ENCODE measurements at places on chromosomes 12 and 14. TPM values are rescaled to one million over a fixed set of nuclear protein-coding genes. Genes with fewer than 3 reads are reported as not detected.

The WASHC4 gene
- total RNA-seq: 67.1 TPM

The RDH11 gene
- 147 TPM for total RNA-seq

The TEAD4 gene
- not detected for total RNA-seq

The TCL1B gene
- not detected for total RNA-seq

The RERGL gene
- not detected for total RNA-seq

The SPRYD3 gene
- total RNA-seq: 17.4 TPM

The TAS2R13 gene
- total RNA-seq: 8.9 TPM

The RASAL1 gene
- total RNA-seq: 3.4 TPM

The RND1 gene
- 0.60 TPM for total RNA-seq

The ULK1 gene
- total RNA-seq: 6.9 TPM

GRCh38 chr12:53973236-53974042, 513 bp downstream of the HOXC11 start:
- no peak for DNase-seq

DNA sequence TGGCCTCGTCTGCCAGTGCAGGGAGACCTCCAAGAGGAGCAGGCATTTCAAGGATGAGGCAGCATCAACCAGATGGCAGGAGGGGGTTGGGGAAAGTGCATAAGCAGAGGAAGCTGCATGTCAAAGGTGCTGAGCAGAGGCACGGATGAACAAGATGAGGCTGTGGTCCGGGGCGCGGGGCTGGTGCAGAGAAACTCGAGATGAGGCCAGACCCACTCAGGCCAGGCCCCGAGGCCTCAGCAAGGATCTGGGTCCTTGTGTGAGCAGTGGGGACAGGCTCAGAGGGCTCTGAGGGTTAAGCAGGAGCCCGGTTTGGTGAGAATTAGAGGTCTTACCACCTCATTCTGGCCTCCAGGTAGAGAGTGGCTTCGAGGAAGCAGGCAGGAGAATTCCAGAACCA, 98.8 kb downstream of the DICER1 start:
- DNase-seq: no peak

GRCh38 chr14:54606631-54607133, 39.8 kb downstream of the SAMD4A start:
- DNase-seq: no peak

- no peak for DNase-seq
These were observed 60.8 kb downstream of the RASSF3 start for GRCh38 chr12:64670919-64671639.

- peak; percentile 75 for DNase-seq
These were observed 41.3 kb upstream of the C12orf71 start for GRCh38 chr12:27123642-27124041.

DNA sequence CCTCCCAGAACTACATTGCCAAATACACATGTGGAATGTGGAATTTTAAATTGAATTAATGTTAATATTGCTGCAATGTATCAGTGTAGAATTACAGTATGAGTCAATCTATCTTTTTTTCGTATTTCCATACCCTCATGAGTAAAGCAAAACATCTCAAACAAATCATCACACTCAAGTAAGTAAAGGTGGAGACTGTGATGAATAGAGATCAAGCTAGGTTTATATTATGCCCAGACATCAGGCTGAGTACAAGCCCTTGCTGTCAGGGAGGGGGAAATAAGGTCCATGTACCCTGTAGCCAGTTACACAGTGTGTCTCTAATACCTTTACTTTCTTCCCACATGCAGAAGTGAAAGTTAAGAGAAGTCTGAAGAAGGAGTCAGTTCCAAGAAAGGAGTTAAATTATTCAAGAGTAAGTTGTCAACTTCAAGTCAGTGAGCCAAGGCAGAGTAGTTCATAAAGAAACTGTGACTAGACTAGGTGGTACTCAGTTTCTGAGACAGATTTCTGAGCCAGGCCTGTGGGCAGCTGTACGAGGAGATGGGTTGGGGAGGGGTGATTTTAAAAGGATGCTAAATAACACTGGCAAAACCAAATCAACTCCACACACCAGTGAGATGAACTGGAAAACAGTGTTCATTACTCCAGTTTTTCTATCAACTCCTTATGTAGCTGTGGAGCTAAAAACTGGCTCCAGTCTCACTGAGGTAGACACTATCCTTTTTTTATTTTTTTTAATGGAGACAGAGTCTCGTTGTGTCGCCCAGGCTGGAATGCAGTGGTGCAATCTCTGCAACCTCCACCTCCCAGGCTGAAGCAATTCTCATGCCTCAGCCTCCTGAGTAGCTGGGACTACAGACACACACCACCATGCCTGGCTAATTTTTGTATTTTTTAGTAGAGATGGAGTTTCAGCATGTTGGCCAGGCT, 23.8 kb upstream of the STK38L start:
- DNase-seq: no peak

DNA sequence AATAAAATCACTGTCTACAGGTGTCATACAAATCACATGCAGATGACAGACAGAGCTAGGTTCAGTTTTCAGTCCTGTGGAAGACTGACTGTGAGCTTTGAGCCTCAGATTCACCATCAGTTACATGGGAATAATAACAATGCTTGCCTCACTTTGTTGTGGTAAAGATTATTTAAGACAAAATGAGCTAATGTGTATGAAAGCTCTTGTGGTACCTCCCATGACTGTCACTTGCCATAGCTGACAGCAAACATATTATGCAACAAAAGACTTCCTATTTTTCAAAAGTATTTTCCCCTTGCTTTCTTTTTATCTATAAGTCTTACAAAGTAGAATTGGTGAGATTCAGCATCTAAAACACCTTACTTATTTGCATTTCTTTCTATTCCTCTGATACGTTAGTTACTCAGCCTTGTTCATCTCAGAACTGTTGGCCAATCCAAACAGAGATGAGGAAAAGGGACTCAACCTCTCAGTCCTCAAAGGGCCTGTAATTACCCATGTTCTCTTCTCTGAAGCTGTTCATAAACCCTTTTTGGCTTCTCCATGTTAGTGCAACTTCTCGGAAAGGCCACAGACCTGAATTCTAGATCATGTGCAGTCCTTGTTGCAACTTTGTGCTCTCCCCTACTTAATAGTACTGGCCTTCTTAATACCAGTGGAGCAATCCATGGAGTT, 8.8 kb upstream of the DDHD1 start:
- DNase-seq: no peak

GRCh38 chr14:88209273-88209672, 113.8 kb downstream of the KCNK10 start:
- DNase-seq: peak; percentile 65

GRCh38 chr12:102059343-102059742, 2.4 kb downstream of the WASHC3 start:
- DNase-seq: no peak

DNA sequence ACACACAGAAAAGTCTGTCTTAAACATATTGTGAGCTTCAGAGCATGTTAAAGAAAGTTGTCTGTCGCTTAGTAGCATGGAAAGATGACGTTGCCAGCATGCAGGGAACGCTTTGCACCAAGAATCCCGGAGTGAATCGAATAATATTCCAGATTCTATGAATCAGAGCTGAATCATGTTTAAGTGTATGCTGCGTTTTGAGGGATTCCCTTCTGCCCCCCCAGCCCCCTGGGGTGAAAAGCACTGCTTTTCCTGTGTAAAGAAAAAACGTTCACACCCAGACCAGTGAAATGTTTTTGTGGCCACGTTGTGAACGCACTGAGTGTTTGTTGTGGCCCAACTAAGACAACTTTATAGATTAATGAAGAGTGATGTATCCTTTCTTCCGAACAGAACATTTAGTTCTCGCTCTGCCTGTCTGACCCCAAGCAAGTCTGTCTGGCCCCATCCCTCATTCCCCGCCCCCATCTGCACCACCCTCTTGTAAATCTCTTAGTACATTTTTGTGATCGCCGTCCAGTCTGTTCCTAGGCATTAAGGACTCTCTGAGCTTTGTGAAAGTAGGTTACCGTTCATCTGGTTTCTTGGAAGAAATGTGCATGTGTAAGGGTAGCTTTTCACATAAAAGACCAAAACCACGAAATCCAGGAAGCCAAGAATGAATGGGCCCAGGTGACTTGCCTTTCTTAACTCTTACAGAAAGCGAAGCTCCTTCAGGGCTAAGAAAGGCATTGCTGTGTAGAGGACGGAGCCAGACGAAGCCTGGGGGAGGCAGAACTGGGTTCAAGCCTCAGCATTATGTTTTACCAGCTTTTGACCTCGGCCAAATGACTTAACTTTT, 103.0 kb downstream of the SAMD4A start:
- DNase-seq: no peak

DNA sequence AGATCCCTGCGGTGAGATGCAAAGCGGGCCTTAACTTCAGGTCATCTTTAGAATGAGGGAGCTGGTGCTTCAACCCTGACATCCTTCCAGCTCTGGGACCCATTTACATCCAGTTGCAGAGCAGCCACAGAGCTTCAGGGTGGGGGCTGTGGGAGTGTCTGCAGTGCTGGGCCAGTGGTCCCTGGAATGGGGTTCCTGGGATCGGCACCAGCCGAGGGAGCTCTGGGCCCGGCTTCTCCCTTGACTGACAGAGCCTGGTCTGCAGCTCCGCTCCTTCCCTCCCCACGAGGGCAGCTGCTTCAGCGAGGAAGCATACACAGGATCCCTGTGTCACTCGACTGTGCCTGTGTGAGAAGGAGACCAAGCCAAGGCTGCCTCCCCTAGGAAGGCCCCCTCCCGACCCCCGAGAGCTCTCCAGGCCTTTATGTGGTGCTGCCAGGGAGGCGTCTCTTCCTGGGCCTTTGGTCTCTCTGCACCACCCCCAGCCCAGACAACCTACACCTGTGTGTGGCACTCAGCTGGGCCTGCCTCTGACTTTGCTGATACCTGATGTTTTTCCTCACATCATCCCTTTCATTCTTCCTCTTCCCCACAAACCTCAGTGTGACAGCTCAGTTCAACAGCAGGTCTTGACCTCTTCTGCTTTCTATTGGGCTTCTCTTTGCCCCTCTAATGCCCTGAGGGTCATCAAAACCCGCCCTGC, 48.1 kb upstream of the RIN3 start:
- DNase-seq: no peak

GRCh38 chr12:82682326-82682725, 4.4 kb upstream of the TMTC2 start:
- DNase-seq: no peak

DNA sequence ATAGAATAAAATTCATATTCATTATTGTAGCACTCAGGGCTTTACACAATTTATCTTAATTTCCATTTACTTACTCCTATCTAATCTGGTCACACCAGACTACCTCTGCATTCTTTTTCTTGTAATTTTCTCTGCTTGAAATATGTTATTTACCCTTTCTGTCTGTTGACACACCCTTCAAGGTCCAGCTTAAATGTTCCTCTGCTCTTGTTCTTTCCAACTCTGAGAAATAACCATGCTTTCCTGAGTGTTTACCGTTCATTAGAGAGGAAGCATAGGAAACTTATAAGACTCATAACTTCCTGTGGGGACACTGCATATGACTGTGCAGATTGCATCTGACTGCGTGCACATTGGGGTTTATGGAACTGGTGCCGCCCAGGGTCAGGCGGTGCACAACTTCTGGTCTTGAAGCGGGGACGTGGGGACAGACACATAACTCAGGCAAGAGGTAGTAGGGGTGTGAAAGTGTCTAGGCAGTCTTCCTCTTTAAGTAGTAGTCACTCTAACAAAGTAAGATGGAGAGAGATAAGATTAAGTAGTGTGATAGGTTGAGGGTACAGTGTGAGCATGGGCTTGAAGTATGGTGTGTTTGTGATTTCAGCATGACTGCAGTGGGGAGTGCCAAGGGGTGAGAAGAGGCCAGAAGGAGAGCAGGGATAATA, 42.6 kb upstream of the FOXJ2 start:
- no peak for DNase-seq

DNA sequence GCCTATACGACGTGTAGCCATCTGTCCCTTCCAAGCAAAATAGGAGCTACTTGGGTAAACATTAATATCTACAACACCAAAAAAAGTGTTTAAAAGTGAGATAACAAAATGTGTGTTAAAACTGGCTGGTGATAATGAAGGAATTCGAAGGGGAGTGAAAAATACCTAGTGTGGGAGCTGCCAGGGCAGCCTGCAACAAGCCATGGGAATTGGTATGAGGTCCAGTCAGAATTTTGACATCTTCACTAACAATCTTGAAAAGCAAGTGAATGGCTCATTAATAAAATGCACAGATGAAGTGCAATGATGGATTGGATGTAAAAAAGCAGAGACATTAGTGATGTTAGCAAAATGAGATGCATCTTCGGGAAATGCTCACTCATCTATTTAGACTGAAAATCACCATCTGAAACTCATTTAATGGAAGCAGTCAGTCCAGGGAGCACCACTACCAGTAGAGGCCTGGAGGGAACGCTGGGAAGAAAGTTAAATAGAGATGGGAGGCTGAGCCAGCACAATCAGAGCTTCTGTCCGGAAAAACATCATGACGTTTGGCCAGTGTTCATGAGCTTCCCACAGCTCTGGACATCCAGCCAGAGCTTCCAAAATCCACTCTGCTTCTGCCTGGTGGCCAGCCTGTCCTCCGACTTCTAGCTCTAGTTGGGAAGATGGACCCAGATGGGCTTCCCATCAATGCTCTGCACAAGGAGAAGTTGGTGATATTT, 405.0 kb upstream of the TMTC1 start:
- no peak for DNase-seq

DNA sequence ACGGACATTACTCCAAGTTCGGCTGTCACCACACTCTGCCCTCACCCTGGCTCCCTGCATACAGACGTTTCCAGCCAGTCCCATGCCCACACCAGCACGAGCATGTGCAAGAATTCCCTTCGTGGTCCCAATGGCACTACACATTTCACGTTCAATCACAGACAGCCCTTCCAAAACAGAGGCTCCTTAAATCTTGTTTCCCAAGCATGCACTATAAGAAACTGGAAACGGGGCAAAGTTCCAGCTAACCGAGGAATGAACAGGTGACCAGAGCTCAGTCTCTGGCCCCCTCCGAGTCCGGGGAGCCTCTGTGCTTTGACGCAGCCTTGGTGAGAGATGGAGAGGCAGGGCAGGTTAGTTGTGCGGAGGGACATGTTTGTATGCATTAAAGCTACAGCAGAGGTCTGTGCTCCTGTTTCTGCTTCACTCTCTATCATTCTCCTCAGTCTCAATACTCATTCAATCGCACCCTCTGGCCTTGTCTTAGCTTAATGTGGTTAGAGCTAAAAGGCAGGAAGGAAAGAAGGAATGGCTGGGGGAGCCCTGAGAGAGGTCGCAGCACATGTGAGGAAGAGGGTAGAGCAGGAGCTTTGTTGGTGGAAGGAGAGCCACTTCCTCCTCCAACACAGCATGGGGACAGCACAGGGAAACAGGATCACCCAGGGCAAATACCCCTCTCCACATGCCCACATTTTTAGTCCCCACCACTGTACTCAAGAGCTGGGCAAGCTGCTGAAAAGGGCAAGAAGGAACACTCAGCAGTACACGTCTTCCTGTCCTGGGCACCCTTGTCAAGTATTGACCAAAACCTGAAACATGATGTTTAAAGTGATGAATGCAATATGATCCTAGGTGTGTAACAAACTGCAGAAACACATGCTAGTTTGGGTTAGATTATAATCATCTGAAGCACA, 12.2 kb upstream of the SELPLG start:
- DNase-seq: no peak

GRCh38 chr12:64269161-64269560, 47.1 kb upstream of the KICS2 start:
- DNase-seq: no peak

DNA sequence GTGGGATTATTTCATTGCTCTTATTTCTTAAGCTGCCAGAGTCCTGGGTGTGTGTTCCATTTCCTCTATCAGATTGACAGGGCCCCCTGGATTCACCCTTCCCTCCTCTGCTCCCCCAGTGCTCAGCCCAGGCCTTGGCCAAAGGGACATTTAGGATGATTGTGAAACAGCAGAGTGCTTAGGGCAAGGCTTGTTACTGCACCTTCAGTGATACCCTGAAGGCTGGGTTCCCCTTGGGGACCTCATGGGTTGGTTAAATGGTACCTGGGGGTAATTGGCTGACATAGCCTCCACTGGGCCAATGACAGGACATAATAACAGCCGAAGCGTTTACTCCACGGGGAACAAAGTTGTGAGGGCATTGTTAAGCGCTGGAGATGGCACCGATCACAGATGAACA, 1.3 kb upstream of the KRT72 start:
- DNase-seq: no peak

Measured in Karpas-422 (cell line).